Stimulated activated CD4-positive, alpha-beta T cell treated with anti-CD3 and anti-CD28 coated beads, Interleukin-1b, Interleukin-23, amount 100 ng/mL, for 48 hours (primary cell): ENCODE measurements at places on chromosomes 2 and 18.
A peak's percentile ranks its signal among the peaks of the same experiment; 100 is the strongest.

- peak; percentile 28 for DNase-seq
Observed at GRCh38 chr18:3451989-3452749, 2.2 kb downstream of the TGIF1 start.

GRCh38 chr2:11687736-11688135, 17.7 kb upstream of the NTSR2 start:
- no peak for DNase-seq

- no peak for DNase-seq
Observed at GRCh38 chr2:25042321-25043240, 705 bp downstream of the EFR3B start.

GRCh38 chr2:64019083-64019974, at the start of gene VPS54:
Gene VPS54, minus strand, starts transcription at chr2:64019428. Its CDS starts 35,429 bp downstream, at chr2:63983999.
- DNase-seq, result peak; percentile 45

GRCh38 chr2:49226360-49226759, 72.0 kb upstream of the FSHR start:
- no peak for DNase-seq

DNA sequence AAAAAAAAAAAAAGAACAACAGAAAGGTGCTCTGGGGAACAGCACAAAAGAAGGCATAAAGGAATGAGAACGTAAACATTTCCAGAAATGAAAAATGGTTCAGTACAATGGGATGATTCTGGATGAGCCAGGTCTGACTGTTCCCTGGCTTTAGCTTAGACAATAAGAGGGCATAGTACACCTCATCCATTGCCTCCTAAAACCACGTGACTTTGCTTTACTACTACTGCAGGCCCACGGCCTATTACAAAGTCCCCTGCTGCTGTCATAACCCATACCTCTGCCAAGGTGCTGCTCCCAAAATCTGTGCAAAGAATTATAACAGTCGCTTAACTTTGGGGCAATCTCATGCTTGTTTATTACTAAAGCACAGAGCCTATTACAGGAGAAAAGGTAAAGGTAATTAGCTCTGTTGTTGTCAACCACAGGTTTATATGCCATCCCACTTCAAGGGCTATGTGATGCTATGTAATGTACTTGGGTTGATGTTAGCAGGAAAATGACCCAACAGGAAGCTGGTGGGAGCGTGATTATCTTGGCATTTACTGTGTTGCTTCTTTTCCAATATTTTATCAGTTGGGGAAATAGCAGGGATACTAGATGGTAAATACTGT, 26.8 kb downstream of the STK17B start:
- no peak for DNase-seq

GRCh38 chr18:58823412-58823811, 41.3 kb upstream of the ZNF532 start:
- DNase-seq, result no peak
